Stimulated activated CD8-positive, alpha-beta memory T cell treated with anti-CD3 and anti-CD28 coated beads, Interleukin-7, amount 100 ng/mL, for 4 hours (primary cell): ENCODE measurements at places on chromosomes 11 and 22.

DNA sequence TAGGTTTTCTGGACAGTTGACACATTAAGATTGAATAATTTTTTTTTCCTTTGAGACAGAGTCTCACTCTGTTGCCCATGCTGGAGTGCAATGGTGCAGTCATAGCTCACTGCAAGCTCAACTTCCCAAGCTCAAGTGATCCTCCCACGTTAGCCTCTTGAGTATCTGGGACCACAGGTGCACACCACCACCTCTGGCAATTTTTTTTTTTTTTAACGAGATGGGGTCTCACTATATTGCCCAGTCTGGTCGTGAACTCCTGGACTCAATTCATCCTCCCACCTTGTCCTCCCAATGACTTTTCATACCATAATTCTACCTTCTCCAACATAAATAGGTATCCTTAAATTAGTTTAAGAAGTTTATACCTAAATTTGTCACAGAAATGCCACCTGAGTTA is 8.5 kb downstream of the EIF4ENIF1 start:
- DNase-seq = no peak

GRCh38 chr11:117071344-117071787 is 26.9 kb downstream of the SIK3 start:
- no peak for DNase-seq

- DNase-seq = no peak
Measured at GRCh38 chr11:117752721-117753237, 44.2 kb downstream of the DSCAML1 start.

GRCh38 chr11:120578596-120579154 is 67.1 kb downstream of the GRIK4 start:
- DNase-seq = no peak

GRCh38 chr22:36986242-36986821 is 32.9 kb downstream of the TST start:
- no peak for DNase-seq

GRCh38 chr11:44575288-44575672 is 9.8 kb downstream of the CD82 start:
- DNase-seq = peak; percentile 65

DNA sequence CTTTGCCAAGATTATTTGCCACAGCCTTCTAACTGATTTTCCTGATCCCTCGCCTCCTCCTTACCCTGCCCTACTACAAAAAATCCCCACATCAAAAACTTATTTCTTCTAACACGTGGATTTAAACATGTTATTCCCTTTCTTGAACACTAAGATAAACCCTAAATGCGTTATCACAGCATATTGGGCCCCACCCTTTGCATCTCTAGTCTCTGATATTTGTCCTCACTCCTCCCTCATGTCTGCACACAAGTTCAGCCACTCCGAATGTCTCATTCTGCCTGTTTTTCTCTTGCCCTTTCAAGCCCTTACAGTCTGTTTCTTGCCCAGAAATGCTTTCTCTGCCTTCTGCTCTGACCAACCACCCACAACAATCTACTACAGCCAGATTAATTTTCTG is 10.6 kb upstream of the ACER3 start:
- no peak for DNase-seq

DNA sequence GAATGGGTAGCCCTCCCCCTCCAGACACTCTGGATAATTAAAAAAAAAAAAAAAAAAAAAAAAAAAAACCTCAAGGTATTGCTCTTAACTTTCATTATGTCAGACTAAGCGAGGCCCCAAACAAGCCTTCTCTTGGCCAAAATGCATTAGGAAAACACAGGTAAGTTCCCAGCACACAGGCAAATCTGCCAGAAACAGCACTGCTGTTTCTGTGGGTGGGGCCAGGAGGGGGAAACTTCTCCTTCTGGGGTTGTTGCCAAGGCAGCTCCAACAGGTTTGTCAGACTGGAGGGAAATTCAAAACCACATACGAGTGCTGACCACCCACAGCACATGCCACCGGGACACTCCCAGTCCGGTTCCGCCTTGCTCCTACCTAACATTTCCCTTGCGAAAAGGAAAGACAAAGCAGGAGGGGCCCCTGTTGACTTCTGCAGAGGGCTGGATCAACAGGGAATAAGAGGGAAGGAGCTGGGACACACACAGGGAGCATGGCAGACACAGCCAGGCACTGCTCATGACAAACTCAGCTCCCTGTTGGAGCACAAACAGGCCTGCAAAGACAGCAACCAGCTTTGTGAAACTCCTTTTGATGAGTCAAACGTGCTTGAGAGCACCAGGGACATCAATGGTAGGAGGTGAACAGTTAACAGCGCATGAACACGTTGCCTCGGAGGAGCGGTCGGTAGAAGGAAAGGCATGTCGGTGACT is 55.0 kb downstream of the MYH9 start:
- DNase-seq = peak; percentile 48

GRCh38 chr22:28137036-28137435 is 218.0 kb upstream of the PITPNB start:
- no peak for DNase-seq

DNA sequence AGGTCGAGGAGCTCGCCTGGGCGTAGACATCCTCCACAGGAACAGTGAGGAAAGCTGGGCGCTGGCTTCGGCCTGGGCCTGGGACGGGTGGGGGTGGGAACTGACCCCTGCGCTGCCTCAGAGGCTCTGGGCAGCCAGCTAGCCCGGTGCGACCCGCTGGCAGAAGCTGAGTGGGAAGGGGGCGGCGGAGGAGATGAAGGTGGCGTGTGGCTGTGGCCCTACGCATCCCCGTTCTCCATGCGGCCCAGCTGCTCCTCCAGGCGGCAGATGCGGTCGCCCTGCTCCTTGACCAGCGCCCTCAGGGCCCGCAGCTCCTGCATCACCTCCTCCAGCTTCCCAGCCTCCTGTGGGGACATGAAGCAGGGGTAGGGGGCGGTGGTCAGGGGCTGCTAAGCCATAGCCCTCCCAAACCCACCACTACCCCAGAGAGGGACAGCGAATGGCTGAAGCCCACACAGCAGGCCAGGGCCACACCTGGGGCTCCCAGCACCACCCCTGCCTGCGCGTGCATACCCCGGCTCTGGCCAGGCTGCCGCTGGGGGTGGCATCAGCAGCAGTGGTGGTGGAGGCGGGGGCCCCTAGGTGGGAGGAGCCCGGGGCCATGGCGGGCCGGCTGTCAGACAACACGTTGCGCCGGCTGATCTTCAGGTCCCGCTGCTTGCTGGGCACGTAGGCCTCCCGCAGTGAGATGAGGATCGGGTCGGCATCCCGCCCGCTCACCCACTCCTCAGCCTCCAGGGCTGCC is 848 bp upstream of the PTPRCAP start:
- DNase-seq = peak; percentile 43

DNA sequence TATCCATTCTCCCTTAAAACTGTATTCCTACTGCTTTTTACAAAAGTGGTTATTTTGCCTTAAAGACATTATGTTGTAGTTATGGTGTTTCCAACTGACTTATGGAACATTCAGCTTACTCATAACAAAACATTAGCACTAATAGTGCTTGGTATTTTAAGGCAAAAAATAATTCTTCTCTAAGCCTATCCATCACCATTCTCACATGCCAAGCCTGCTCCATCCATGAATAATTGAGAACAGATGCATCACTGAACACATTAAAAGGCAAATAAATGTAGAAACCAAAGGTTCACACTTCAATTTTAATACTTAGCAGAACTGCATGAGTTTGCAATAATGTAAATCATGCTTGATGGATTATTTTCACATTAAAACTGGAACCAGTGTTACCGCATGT is 42.3 kb upstream of the DDI1 start:
- no peak for DNase-seq

DNA sequence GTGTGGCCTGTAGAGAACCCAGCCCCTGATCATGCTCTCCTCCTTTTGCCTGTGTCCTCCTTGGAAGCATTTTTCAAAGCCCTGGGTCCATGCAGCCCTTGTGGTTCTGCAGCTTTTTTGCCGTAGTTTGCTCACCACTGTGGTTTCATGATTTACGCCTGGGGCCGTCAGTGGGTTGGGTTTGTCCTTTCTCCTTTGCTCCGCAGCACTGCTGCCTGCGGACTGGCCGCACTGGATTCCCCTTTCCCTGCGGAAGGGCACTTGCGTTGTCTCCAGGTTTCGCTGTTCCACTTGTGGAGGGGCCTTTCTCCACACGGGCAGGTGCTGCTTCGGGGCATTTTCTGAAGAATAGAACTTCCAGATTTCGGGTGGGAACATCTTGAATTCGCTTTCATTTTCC is 1260.9 kb downstream of the BRD1 start:
- DNase-seq = no peak

- DNase-seq = no peak
Measured at GRCh38 chr22:30445438-30446145, 20.0 kb downstream of the MTFP1 start.

- DNase-seq = no peak
Measured at GRCh38 chr11:123521930-123522329, 91.9 kb downstream of the GRAMD1B start.

DNA sequence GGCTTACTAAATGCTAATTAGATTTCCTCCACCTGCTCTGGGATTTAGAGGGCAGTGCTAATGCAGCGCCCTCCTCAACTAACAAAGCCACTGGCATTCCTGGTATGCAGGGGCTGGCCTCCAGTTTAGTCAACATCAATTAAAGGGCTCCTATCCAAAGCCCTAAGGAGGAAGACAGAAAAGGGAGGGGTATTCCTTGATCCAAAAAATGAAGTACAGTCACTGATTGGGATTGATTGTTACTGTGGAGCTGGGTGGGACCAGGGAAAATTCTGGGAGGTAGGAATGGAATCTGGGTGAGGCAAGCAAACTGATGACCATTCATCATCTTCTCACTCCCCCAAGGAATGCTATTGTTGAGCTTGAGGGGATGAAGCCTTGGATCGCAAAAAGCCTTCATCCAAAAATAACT is 52.2 kb downstream of the GAB2 start:
- DNase-seq = no peak

- no peak for DNase-seq
Measured at GRCh38 chr11:61133145-61133544, 28.1 kb downstream of the VPS37C start.

DNA sequence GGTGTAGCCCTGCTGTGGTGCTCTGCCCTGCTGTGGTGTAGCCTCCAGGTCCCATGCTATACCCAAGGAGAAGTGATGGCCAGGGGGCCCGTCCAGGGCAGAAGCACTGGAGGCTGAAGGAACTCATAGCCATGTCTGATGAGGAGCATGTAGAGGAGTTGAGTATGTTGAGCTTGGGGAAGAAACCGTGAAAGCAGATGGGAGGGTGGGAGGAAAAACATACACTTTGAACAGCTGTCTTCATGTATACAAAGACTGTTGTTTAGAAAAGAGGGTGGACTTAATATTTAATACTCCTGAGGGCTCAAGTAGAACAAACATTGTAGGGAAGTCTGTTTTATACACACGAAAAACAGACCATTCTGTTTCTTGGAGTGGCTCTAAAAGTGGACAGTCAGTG is 26.6 kb upstream of the TTC12 start:
- no peak for DNase-seq

DNA sequence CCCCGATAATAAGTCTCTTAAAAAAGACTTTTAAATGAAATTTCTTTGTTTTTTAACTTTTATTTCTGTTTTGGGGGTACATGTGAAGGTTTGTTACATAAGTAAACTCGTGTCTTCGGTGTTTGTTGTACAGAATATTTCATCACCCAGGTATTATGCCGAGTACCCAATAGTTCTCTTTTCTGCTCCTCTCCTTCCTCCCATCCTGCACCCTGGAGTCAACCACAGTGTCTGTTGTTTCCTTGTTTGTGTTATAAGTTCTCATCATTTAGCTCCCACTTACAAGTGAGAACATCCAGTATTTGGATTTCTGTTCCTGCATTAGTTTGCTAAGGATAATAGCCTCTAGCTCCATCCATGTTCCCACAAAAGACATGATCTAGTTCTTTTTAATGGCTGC is 1.6 kb upstream of the GSTP1 start:
- DNase-seq = no peak

DNA sequence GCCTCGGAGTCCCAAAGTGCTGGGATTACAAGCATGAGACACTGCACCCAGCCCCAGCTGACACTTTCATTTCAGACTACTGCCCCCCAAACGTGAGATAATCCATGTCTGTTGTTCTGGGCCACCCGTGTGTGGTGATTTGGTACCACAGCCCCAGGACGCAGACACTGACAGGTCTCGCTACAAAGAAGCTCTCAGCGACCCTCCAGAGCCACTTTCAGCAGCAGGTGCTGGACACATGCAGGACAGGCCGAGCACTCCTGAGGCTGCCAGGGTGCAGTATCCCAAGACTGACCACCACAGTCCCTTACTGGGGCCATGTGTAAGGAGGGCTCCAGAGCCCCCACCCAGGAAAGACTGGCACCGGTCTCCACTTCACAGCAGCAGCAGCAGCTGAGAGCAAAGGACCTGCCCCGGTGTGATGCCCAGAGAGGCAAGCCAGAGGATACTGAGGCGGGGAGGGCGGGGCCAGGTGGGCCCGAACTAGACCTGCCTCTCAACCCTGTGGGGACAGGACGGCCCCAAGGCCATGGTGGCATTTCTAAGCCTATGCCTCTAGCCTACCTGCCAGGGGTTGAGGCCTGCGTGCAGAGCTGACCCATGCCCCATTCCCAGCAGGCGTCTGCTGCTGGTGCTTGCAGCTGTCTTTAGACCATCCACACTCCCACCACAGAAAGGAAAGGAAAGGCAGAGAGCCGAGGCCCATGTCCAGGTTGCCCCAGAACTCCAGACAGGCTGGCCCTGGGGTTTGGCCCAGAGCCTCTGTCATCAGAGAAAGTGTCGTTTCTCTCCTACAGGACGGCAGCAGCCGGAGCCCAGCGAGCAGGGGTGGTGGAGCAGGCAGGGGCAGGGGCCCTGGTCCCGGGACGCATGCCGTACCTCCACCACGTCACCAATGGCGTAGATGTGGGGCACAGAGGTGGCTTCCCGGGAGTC is 28.0 kb upstream of the GNB1L start:
- no peak for DNase-seq

DNA sequence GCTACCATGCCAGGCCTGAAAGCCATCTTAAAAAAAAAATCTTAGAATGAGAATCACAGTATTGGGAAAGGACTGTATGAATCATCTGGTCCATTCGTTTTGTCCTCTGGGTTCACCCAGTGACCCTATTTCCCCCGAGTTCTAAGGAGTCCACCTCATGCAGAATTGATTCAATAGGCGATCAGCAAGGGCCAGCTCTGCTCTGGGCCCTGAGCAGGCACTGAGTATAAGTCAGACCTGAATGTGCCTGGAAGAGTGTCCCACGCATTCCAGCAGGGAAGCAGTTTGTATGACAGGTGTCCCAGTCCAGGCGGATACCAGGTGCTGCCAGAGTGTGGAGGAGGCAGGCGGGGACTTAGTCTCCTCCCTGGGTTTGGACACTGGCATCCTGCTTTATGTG is 883 bp upstream of the HMOX1 start:
- DNase-seq = no peak

DNA sequence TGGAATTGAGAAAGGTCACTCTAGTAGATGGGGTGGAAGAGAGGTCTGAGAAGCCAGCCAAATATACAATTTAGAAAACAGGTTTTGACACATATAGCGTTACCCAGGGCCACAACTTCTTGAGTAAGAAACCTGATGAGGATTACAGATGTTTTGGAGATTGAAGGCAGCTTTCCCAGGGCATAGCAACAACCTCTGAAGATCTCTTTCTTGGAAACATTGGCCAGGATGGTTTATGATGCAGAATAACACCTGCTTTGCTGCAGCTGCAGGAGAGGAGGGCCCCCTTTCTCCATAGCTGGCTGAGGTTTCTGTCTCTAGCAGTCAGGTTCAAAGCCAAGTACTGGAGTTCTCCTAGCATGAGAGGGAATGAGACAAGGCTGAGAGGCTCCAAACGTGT is 75.1 kb upstream of the NUP50 start:
- DNase-seq = no peak
